Right renal pelvis (tissue), 4 donors: ENCODE measurements at places on chromosomes 16 and 17.

DNA sequence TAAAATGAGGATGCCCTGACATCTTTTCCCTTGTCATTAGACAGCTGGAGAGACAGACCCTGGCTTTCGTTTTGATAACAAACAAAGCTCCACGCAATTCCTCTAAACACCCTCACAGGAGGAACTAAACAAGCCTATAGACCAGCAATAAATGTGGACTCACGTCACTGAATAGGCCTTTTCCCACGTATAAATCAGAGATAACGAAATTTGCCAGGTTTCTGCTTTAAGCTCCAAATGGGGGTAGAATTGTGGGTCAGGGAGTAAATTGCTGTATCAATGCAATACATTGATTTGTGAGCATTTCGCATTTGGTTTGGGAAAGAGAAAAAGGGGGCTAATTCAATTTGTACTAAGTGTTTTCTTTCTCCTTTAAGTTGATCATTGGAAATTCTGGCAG is 256.0 kb downstream of the PMP22 start:
- no peak for DNase-seq

DNA sequence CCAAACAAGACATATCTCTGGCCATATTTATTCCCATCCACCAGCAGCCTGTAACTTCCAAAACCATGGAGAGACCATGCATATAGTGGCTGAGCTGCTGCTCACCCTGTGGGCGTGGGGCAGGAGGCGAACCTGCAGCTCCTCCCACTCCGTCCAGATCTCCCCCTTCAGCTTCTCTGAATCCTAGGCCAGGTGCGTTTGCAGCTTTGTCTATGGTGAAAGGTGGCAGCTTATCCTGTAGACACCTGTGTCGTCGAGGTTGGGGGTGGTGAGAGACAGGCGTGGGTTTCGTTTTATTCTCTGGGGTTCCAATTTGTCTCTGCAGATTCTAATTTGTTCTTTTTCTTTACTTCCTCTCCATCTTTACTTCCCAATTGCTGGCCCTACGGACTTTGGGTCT is 9.7 kb upstream of the ANKS4B start:
- DNase-seq, result no peak

- peak; percentile 75 for DNase-seq
Observed at GRCh38 chr16:24516900-24517669, 22.3 kb upstream of the RBBP6 start.

GRCh38 chr17:759964-760363 is 7.9 kb upstream of the GEMIN4 start:
- no peak for DNase-seq

DNA sequence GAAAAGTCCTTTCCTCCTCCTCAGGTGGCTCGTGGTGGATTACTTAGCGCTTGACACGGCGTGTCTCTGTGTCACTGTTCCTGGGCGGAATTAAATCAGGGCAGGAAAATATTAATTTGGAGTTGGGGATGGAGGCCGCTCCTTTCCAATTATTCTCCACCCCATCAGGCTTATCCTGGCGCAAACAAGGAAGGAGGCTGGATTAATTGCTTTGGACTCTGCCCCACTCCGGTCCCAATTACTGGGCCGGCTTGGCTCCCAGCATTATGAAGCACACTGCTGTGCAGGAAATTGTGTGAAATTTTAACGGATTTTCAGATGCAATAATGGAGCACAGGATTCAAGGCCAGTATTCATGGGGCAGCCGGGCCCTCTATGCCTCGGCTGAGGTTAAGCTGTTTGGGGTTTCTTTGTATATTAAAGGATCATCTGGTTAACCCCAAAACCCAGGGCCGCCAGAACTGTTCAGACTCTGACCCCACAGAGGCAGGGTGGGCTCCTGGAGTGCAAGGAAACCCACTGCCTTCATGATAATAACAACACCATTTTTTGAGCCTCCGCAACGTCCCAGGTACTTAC is 87.8 kb downstream of the MRM1 start:
- no peak for DNase-seq

- no peak for DNase-seq
Observed at GRCh38 chr16:19114359-19115147, 789 bp downstream of the ITPRIPL2 start.

DNA sequence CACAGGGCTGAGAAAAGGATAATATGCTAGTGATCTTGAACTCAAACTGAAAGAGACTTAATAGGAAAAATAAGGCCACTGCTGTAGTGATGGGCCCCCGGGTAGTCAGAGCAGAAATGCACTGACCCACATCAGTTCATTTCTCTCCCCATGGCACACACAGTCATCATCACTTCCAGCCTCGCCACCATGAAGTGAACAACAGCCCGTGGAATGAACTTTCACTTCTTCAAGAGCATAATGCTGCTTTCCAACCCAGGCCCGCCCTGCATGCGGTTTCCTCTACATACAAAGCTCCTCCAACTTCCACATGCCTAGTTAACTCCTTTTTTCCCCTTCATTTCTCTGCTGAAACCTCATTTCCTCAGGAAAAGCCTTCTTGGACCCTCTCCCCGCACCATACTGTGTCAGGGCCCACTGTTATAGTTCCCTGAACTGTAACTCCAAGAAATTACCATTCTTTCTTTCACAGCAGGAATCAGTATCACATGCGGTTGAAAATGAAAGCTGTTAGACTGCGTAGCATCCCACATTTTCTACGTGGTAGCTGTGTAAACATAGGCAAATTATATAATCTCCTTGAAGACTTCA is 65.8 kb upstream of the SMIM36 start:
- no peak for DNase-seq

DNA sequence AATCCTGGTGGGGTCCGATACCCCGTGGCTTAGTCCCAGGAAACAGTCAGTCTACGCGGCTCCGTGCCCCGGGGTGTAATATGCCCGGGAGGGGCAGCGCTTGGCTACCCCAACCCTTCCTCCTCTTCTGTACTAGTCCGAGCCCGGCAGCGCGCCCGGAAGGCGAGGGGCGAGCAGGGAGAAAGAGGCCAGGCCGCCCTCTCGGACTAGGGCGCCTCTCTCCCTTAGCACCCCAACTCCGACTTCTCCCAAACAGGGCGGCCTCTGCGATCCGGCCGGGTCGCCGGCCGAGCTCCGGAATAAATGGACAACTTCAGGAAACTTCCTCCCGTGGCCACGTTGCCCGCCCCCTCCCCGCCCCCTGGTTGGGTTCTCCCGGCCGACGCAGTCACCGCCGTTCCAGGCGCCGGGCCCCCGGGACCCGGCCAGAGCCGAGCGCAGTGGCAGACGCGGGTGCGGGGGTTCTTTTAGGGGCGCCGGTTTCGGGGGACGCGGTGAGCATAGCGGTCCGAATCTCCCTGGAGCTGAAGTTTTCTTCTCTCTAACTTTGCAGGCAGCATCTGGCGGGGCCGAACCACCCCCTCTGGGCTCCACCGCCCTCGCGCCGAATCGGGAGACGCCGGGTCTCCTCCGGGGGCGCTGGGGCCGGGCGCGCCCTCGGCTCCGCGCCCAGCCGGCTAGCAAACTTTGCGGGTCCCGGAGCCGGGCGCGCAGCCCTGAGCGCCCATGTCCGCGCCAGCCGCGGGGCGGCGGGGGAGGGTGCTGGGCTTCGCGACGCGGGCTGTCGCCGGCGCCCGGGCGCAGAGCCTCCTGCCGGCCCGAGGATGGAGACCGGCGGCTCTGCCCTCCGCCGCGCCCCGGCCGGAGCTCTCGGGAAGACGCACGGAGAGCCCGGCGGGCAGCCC is at the start of gene SDK2:
SDK2 (minus strand) TSS at position 301 of the 905 bp plus-strand sequence. CDS start 357 bp downstream, outside the sequence.
- DNase-seq, result no peak

DNA sequence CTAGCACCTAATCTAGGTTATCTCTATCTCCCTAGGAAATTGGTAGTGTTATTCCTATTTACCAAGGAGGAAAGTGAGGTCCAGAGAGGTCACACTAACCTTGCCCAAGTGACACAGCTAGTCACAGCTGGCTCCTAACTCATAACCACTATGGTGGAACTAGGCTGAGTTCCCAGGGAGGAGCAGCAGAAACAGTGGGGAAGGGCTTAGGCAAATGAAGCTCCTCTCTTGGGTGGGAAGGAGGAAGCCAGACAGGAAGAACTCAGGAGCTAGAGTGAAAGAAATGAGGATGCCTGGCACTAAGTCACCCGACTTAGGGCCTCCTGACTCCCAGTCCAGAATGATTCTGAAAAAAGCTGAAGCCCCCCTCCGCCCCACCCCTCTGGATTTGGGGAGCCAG is 34.5 kb downstream of the PSME3IP1 start:
- no peak for DNase-seq

DNA sequence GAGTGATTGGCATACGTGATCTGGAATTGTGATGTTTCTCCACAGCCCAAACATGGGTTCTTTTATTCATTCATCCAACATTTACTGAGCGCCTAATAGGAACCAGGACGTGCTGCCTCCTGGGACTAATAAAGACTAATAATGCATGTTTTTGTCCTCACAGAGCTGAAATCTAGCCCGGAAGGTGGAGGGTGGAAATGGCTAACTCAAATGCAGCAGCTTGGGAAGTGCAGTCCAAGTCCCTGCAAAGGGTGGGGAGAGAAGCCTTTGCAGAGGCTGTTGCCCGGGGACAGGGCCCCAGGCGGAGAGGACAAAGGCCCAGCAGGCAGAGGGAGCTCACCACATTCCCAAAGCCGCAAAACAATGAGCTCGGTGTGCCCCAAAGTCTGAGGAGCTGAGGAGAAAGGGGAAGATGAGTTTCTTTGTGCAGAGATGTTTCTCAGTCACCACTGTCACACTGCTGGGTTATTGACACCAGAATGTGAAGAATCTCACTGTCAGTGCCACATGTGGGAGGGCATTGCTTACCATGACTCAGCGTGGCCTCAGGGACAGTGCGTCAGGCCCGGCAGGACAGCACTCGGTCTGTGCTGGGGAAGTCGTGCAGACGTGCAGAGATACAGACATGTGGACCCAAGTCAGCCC is 118.2 kb upstream of the CHMP6 start:
- no peak for DNase-seq

GRCh38 chr17:50149091-50149416 is 1.4 kb downstream of the PPP1R9B start:
- no peak for DNase-seq

DNA sequence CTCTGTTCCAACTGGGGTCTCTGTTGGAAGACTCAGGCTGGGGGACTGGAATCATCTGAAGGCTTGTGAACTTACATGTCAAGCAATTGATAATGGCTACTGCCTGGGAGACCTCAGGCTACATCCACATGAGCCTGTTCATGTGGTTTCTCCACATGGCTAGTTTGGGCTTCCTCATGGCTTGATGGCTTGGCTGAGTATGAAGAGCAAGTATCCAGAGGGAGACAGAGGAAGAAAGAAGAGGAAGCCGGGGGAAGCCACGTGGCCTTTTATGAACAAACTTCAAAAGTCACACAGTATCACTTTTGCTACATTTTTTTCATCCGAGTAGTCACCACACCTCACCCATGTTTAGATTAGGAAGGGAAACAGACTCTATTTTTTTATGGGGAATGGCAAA is 158.9 kb downstream of the TRIM37 start:
- DNase-seq, result no peak
